Activated T-helper 17 cell treated with anti-CD3 and anti-CD28 coated beads, Interleukin-2, amount 50 U/mL, for 72 hours (primary cell): ENCODE measurements at places on chromosomes 1 and 21.

GRCh38 chr1:155976062-155976912 lies 2.1 kb downstream of the ARHGEF2 start:
- peak; percentile 13 for ATAC-seq

GRCh38 chr21:38600106-38600505 lies 101.8 kb upstream of the ERG start:
- no peak for ATAC-seq

DNA sequence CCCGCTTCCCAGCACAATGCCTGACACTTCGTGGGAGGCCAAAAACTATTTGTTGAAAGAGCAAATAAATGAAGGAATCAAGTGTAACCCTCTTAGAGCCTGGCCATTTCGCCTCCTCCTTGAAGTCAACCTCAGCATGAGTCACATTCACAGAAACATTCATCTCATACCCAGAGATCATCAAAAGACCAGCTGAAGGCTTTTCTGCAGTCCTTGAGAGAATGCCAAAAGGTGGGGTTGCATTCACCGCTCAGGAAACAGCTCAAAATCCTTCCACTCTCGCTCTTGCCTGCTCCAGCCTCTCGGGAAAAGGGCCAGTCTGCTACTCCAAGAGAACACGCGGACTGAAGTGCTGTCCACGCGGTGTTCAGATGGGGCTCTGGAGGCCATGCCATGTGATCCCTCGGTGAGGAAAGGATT lies 90.0 kb downstream of the VWA5B1 start:
- peak; percentile 75 for ATAC-seq

- no peak for ATAC-seq
These were observed 63.4 kb downstream of the NTMT2 start for GRCh38 chr1:170209125-170209524.

GRCh38 chr1:76501136-76501535 lies 366.1 kb upstream of the ST6GALNAC5 start:
- no peak for ATAC-seq

DNA sequence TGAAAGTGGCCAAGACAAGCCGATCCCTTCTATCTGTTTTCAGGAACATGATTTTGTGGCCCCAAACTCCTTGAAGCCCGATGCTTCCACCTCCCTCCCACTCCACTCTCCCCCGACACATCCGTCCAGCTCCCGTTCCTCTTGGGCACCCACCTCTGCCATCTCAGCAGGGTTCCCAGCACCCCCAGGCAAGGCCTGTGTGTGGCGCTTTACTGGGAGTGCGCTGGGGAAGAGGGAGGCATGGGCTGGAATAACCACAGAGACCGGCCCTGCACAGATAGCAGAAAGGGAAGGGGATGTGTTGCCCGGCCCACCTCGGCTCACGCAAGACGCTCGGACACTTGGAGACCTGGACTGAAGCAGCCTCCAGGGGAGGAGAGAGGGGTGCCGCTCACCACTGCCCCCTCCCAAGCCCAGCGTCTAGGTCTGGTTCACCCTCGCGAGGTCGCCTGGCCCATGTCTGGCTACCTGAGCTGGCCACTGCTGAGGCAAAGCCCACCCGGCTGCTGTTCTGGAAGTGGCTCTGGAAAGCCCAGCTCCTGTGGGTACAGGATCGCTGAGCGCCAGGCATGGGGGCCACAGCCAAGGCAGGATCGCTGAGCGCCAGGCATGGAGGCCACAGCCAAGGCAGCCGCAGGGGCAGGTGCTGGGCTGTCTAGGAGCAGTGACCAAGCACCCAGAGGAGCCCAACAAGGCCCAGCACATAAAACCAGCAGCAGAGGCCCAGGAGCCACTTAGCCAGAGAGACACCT lies 23.8 kb upstream of the COL18A1 start:
- no peak for ATAC-seq

- peak; percentile 52 for ATAC-seq
These were observed 33.2 kb upstream of the PAX7 start for GRCh38 chr1:18597160-18598042.
